ENCODE measurements at places on chromosomes 16 and 17. TPM values are rescaled to one million over a fixed set of nuclear protein-coding genes. Genes with fewer than 3 reads are reported as not detected.

SOST gene
- 1.5 TPM for polyA plus RNA-seq

TPSB2 gene
- not detected for polyA plus RNA-seq

KCNG4 gene
- polyA plus RNA-seq = 0.33 TPM

KRTAP4-5 gene
- polyA plus RNA-seq = not detected

PLXDC1 gene
- polyA plus RNA-seq = 38.6 TPM

UBFD1 gene
- polyA plus RNA-seq = 95.6 TPM

TNFRSF13B gene
- not detected for polyA plus RNA-seq

MYH11 gene
- polyA plus RNA-seq = 0.93 TPM

TPSAB1 gene
- polyA plus RNA-seq = 0.65 TPM

AGRP gene
- 0.35 TPM for polyA plus RNA-seq

CCL4L2 gene
- 2.1 TPM for polyA plus RNA-seq

CX3CL1 gene
- 49.5 TPM for polyA plus RNA-seq

C16orf89 gene
- 71.9 TPM for polyA plus RNA-seq

CCL7 gene
- polyA plus RNA-seq = not detected

MYADML2 gene
- polyA plus RNA-seq = 2.9 TPM

BIRC5 gene
- polyA plus RNA-seq = 18.4 TPM

GRIN2C gene
- 3.5 TPM for polyA plus RNA-seq

PLA2G10 gene
- not detected for polyA plus RNA-seq

CACNA1G gene
- polyA plus RNA-seq = 25.3 TPM

PPY gene
- polyA plus RNA-seq = not detected

EIF3CL gene
- polyA plus RNA-seq = 79.8 TPM

TMEM98 gene
- 74.8 TPM for polyA plus RNA-seq

GCGR gene
- polyA plus RNA-seq = 1.3 TPM

ATP2C2 gene
- 3.1 TPM for polyA plus RNA-seq

MPP2 gene
- polyA plus RNA-seq = 43.4 TPM

CCT6B gene
- 2.7 TPM for polyA plus RNA-seq

CRYM gene
- 4.3 TPM for polyA plus RNA-seq

HOXB2 gene
- polyA plus RNA-seq = 57.3 TPM

NPIPB6 gene
- 6.1 TPM for polyA plus RNA-seq

KRTAP4-6 gene
- not detected for polyA plus RNA-seq

EFNB3 gene
- polyA plus RNA-seq = 205 TPM

OTOA gene
- 0.32 TPM for polyA plus RNA-seq

CAVIN1 gene
- polyA plus RNA-seq = 57.1 TPM

CCL16 gene
- 0.30 TPM for polyA plus RNA-seq

BRCA1 gene
- polyA plus RNA-seq = 8.5 TPM

CD300LB gene
- polyA plus RNA-seq = 0.14 TPM

TSPOAP1 gene
- polyA plus RNA-seq = 123 TPM

PPL gene
- polyA plus RNA-seq = 5.6 TPM

SDR42E2 gene
- polyA plus RNA-seq = 1.3 TPM

All from spinal cord (tissue), 10 donors.